ENCODE measurements at places on chromosomes 2 and 18. TPM values are rescaled to one million over a fixed set of nuclear protein-coding genes. Genes with fewer than 3 reads are reported as not detected.

DNA sequence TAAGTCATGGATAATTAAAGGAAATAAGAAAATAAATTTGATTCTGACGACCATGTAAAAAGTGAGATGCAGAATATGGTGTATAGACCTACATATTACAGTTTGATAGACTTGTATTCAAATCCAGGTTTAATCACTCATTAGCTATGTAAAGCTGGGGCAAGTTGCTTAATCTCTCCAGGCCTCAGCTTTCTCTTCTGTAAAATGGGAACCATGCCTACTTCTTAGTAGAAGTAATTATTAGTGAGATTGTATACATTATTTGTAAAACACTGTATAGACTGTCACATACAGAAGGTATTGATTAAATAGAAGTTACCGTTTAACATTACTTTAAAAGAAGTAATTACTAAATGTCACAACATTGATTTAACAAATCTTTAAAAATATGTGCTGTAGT, 392.2 kb downstream of the STK39 start:
- H3K27ac ChIP-seq, result no peak overlapping the region
- no peak overlapping the region for H3K4me3 ChIP-seq
- no peaks in the 10 kb centered on the region for H3K36me3 ChIP-seq
- peaks cover 13% of the 10 kb centered on the region for H3K27me3 ChIP-seq

GRCh38 chr2:168685600-168686451, 116.6 kb upstream of the NOSTRIN start:
- H3K4me3 ChIP-seq, result no peak overlapping the region
- no peak overlapping the region for H3K27ac ChIP-seq
- H3K27me3 ChIP-seq, result no peaks in the 10 kb centered on the region
- H3K36me3 ChIP-seq, result no peaks in the 10 kb centered on the region

The CD8B gene
- 268 TPM for total RNA-seq

The OTOS gene
- total RNA-seq, result not detected

The PCARE gene
- not detected for total RNA-seq

Data from activated naive CD8-positive, alpha-beta T cell treated with anti-CD3 and anti-CD28 coated beads for 36 hours (primary cell).